C1 segment of cervical spinal cord (tissue), 14 donors: ENCODE measurements at places on chromosomes 3 and 15.
A peak's percentile ranks its signal among the peaks of the same experiment; 100 is the strongest.

- no peak for DNase-seq
Observed at GRCh38 chr15:29914511-29914926, 92.3 kb upstream of the TJP1 start.

GRCh38 chr3:30342318-30343060, 263.9 kb upstream of the TGFBR2 start:
- no peak for DNase-seq

DNA sequence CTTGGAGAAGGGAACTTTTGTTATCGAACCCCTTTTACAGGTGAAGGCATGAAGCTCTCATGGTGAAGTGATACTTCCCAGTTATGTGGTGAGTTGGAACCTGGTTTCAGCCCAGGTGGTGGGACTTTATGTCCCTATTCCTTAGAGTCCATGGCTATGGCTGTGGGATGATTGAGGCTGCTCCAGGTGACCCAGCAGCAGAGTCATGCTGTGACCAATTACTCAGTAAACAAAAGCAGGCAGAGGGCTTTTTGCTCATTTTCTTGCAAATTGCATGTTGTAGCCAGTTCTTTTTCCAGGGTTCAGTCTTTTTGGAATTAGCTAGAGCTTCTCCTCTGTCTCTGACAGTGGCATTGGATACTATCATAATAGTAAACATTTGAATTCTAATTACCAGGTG, 70.7 kb downstream of the CACNA2D3 start:
- no peak for DNase-seq

GRCh38 chr15:66389098-66389858, 2.6 kb downstream of the MAP2K1 start:
- DNase-seq, result no peak

- DNase-seq, result no peak
Observed at GRCh38 chr15:33008284-33008995, 186.1 kb downstream of the FMN1 start.

DNA sequence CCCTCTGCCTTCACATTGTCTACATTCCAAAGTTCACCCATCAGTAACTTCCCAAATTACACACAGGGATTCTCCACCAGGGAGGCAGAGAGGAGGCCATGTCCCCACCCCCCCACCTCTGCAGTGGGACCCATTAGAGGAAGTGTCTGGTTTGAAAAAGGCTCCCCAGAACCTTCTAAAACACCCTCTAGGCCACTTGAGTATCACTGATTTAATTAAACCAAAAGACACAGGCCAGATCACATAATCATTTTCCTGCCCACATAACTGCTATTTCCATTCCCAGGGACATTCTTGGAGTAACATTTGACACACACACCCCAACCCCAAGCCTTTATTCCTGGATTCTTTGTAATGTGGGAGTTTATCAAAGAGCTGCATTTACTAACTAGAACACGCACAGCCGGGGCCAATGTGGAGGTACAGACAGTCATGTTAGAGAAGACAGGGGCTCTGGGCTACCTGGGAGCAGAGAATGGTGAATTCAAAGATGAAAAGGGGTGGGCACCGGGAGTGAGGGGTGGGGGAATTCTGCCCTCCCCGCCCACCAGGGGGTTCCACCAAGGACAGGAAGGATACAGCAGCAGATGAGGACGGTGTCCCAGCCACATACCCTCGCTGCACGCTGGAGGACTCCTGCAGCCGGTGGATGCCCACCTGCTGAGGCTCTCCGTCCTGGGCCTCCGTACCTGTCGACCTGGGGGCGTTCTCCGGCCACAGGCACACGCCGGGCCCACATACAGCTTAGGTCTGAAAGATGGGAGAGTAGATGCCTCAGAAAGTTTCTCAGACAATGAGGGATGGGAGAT, 201.4 kb upstream of the CTNNB1 start:
- DNase-seq, result no peak

DNA sequence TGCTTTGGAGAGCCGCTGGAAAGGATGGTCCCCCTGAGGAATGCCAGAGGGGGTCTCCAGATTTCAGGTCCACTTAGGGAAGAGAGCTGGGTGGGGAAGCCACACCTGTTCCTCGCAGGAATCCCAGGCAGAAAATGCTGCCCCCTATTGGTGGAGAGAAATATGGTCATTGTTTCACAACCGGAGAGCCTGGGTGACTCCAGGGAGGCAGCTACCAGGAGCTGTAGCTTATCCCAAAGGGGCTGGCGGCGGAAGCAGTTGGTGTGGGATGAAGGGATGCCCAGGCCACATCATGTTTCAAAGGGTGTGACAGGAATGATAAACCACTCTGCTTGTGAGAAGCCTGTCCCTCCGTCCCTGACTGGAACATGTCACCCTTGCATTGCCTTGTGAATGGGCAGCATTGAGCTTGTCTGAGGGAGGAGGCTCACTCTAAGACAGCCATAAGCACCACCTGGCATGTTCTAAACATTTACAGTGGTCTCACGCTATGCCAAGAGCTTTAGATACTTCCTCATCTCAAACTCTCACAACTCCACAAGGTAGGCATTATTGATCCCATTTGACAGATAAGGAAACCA, 34.5 kb downstream of the POMGNT2 start:
- no peak for DNase-seq

GRCh38 chr3:189598530-189599225, 32.5 kb upstream of the TP63 start:
- no peak for DNase-seq

- DNase-seq, result no peak
Observed at GRCh38 chr3:27715863-27716262, 6.3 kb downstream of the EOMES start.

DNA sequence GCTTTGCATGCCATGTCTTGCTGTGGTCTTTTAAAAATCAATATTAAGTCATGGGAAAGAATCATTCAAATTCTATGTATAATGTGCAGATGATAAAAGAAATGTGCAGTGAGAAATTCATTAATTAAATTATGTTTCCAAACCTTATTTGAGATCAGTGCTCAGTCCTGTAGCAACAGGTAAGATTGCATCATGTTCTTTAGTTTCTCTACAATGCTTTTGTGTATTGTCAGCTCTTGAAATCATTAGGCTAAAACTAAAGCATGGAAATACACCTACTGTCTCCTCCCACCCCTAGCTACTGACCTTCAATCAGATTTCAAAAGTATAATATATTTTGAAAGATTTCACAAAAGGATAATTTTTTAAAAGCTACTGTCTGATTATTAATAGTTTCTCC, 612.7 kb downstream of the ROBO2 start:
- no peak for DNase-seq

- peak; percentile 6 for DNase-seq
Observed at GRCh38 chr15:77187751-77188464, 117.0 kb upstream of the TSPAN3 start.

DNA sequence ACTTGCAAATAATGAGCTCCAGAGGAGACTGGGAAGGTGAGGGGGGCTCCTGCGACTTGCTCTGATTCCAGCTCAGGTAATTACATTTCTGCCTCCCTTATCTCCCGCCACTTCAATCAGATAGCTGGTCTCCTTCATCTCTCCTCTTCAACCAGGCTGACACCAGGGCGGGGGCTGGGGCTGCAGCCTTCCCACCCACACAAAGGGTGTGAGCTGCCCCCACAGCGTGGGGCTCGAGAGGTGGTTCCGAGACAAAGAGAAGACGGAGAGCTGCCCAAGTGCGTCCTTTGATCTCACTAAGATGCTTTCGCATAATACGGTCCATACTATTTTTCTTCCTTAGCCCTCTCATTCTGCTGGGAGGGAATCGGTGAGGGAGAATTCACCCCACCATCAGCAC, 139.7 kb downstream of the NSMCE3 start:
- no peak for DNase-seq

DNA sequence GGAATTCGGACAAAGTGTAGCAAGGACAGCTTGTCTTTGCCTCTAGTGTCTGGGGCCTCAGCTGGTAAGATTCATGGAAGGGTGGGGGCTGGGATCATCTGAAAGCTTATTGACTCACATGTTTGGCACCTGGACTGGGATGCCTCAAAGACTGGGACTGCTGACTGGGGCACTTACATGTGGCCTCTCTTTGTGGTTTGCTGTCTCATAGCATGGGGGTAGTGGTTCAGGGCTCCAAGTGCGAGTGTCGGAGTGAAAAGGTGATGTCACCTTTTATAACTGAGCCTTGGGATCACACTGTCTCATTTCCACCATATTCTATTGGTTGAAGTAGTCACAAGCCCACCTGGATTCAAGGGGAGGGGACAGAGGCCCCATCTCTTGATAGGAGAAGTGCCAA, 6.8 kb downstream of the MFSD1 start:
- DNase-seq, result no peak

DNA sequence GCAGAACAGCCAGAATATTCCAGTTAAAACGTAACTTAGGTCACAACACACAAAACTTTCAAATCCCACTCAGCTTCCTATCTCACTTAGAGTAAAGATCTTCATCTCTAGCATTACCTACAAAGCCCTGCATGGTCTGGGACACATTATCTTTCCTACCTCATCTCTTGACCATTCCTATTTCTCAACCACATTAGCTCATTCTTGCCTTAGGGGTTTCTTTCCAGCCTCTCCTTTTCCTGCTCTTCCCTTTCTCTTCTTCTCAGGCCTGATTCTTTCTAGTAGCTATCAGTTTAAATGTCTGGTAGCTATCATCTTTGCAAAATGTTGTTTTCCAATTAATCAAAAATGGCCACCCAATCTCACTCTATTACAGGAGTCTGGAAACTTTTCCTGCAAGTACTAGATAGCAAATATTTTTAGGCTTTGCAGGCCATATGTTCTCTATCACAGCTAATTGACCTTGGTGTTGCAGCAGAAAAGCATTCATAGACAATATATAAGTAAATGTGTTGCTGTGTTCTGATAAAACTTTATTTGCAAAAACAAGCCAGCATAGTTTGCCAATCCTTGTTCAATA, 15.1 kb upstream of the CBLB start:
- no peak for DNase-seq

- DNase-seq, result peak; percentile 41
Observed at GRCh38 chr3:196569003-196569516, 600 bp downstream of the FBXO45 start.

GRCh38 chr3:65605876-65606432, 432.8 kb downstream of the MAGI1 start:
- no peak for DNase-seq
